ENCODE measurements at places on chromosomes 11 and 22.
A peak's percentile ranks its signal among the peaks of the same experiment; 100 is the strongest.

GRCh38 chr11:28702450-28702790, 594.2 kb downstream of the METTL15 start:
- H3K36me3 ChIP-seq = no peaks in the 10 kb centered on the region
- H3K27me3 ChIP-seq = no peaks in the 10 kb centered on the region
- no peak overlapping the region for H3K4me3 ChIP-seq
- no peak overlapping the region for H3K27ac ChIP-seq
- DNase-seq = no peak

DNA sequence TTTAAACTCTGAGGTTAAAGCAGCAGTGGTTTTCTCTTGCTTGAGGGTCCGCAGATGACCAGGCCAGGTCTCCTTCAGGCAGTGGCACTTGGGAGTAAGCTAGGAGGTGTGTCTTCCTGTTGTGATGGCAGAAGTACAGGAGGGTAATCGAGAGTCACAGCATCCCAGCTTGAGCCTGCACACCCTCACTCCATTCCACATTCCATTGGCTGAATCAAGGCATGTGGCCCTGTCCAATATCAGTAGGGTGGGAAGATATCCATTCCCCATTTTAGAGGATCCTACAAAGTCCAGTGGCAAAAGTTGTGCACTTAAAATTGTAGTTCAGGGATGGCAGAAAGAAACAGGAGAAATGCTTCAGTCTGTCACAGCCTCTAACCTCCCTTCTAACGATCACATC, 23.3 kb downstream of the OSBP2 start:
- no peak for DNase-seq
- no peak overlapping the region for H3K4me3 ChIP-seq
- no peaks in the 10 kb centered on the region for H3K27me3 ChIP-seq
- no peaks in the 10 kb centered on the region for H3K4me1 ChIP-seq
- no peaks in the 10 kb centered on the region for H3K36me3 ChIP-seq

DNA sequence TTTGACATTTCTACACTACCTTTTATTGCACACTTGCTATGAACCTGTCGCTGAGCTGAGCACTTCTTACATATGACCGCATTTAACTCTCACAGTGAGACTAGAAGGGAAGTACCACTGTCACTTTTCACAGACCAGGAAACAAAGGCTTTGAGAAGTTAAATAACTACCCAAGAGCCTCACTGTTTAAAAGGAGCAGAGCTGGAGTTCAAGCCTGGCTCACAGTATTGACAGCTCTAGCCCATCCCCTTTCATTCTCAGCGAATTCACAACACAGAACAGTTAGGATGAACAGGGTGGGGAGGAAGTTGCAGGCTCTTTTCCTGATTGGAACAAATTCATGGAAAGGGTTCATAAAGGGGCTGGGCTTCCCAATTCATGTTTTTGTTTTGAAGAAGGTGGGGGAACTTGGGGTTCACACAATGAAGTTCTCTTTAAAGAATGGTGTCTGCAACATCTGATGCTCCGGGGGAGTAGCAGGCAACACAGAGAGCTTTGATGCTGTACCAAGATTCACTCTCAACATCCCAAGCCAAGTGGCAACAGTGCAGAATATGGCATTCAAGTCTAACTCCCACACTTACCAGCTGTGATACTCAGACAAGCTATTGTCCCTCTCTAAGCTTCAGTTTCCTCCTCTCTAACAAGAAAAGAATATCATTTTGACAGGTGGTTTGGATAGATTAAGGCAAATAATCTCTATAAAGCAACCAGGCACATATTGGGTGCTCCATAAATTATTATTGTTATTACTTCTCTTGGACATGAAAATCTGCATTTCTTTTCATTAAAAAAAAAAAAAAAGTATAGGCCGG, 17.2 kb downstream of the SCGB1A1 start:
- H3K27ac ChIP-seq = no peak overlapping the region
- H3K27me3 ChIP-seq = peaks cover 4% of the 10 kb centered on the region
- no peak overlapping the region for H3K4me3 ChIP-seq

DNA sequence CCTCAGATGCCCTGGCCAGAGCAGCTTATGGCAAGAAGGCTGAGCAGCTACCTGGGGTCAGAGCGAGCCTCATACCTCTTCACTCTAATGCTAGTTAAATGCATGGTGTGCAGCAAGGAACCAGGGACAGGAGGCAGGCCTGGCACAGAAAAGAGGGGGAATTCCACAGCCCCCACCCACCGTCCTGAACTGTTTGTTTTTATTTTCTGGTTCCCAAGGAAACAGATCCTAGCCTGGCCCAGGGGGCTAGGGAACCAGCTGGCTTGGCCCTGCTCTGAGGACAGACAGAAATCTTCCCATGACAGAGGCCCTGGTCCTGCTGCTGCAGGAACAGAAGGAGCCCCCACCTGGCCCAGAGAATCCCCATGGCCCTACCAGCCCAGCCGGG, 40.4 kb downstream of the SLCO2B1 start:
- H3K27ac ChIP-seq = no peak overlapping the region
- no peaks in the 10 kb centered on the region for H3K36me3 ChIP-seq
- DNase-seq = peak; percentile 57
- H3K4me3 ChIP-seq = no peak overlapping the region

GRCh38 chr11:26947379-26947844, 46.5 kb upstream of the FIBIN start:
- peaks cover 3% of the 10 kb centered on the region for H3K4me1 ChIP-seq
- H3K4me3 ChIP-seq = no peak overlapping the region
- DNase-seq = no peak
- no peaks in the 10 kb centered on the region for H3K36me3 ChIP-seq
- no peak overlapping the region for H3K27ac ChIP-seq

DNA sequence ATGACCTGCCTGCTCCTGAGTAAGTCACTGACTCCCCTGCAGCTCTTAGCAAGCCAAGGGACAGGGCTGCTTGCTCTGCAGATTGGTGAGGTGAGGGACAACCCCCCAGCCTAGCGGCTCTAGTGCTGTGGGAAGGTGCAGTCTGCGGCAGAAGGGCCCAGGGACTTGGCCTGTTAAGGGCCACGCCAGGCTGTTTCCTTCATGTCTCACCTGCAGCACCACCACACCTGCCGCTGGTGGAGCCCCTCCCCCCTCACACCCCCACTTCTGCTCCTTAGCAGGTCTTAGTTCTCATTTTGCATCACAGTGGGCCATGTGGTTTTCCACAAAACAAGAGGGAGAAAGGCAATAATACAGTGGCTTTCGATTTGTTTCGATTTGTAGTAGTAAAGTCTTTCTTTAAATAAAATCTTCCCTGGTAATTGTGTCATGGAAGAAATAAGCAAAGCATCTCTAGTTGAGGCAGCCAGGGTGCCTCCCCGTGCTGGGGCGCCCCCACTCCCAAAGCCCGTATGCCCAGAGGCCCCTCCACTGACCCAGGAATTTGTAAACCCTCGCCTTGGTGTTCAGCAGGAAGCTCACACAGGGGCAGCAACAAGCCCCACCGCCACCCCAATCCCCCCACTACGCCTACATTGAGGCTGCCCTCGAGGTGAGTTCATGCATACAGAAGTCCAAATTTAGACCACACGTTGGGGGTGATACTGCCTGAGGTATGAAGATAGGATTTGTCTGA, 86.5 kb upstream of the CLDN5 start:
- H3K27ac ChIP-seq = no peak overlapping the region
- H3K27me3 ChIP-seq = peaks cover 4% of the 10 kb centered on the region
- DNase-seq = no peak
- H3K4me1 ChIP-seq = peaks cover 2% of the 10 kb centered on the region

GRCh38 chr11:73394416-73395296, 18.5 kb downstream of the RELT start:
- H3K27ac ChIP-seq = no peak overlapping the region
- H3K4me1 ChIP-seq = peaks cover 12% of the 10 kb centered on the region
- no peak overlapping the region for H3K4me3 ChIP-seq
- DNase-seq = no peak

DNA sequence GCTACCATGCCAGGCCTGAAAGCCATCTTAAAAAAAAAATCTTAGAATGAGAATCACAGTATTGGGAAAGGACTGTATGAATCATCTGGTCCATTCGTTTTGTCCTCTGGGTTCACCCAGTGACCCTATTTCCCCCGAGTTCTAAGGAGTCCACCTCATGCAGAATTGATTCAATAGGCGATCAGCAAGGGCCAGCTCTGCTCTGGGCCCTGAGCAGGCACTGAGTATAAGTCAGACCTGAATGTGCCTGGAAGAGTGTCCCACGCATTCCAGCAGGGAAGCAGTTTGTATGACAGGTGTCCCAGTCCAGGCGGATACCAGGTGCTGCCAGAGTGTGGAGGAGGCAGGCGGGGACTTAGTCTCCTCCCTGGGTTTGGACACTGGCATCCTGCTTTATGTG, 883 bp upstream of the HMOX1 start:
- H3K4me1 ChIP-seq = peaks cover 21% of the 10 kb centered on the region
- H3K36me3 ChIP-seq = no peaks in the 10 kb centered on the region
- peaks cover 9% of the 10 kb centered on the region for H3K27me3 ChIP-seq
- no peak overlapping the region for H3K27ac ChIP-seq

DNA sequence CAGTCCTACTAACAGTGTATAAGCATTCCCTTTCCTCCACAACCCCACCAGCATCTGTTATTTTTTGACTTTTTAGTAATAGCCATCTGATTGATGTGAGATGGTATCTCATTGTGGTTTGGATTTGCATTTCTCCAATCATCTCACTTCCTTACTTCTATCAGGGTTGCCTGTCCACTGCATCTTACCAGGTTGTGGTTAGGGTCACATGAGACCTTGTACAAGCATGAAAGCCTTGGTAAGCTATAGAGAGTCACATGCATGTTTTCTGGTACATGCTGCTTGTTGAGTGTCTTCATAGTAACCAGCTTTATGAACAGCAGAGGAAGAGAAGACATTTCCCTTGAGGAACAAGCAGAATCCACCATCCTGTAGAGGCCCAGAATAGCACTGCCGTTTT, 102.9 kb upstream of the PAX6 start:
- H3K27me3 ChIP-seq = peaks cover 1% of the 10 kb centered on the region
- no peak for DNase-seq
- no peaks in the 10 kb centered on the region for H3K36me3 ChIP-seq
- H3K4me1 ChIP-seq = no peaks in the 10 kb centered on the region
- H3K4me3 ChIP-seq = no peak overlapping the region

- no peak overlapping the region for H3K27ac ChIP-seq
- H3K36me3 ChIP-seq = peaks cover 8% of the 10 kb centered on the region
- no peak for DNase-seq
- no peak overlapping the region for H3K4me3 ChIP-seq
- peaks cover 5% of the 10 kb centered on the region for H3K27me3 ChIP-seq
- H3K4me1 ChIP-seq = no peaks in the 10 kb centered on the region
Observed at GRCh38 chr11:75487365-75487764, 38.4 kb downstream of the GDPD5 start.

- DNase-seq = no peak
- peaks cover 14% of the 10 kb centered on the region for H3K27me3 ChIP-seq
- H3K27ac ChIP-seq = no peak overlapping the region
Observed at GRCh38 chr22:38950527-38951295, 6.7 kb upstream of the APOBEC3A start.

DNA sequence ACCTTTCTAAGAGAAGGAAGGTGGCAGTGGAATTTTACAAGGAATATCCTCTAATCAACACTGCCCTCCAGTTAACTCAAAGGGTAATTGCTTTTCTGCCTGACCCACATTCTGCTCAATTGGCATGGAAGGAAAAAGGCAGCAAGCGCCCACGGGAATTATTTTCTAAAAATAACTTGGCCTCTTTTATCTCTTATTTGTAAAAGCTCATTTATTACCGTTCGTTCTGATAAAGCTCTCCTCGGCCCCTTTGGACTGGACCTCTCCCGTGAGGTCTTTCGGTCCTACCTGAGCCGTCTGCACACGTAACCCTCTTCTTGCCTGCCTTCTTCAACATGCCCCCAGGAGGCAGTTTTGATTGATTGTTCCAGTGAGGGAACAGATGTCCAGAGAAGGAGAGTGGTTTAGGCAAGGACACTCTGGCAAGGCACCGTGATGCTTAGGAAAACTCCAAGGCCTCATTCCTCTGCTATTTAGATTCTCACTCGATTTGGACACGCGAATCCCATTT, 53.2 kb upstream of the CRTAM start:
- no peak overlapping the region for H3K4me3 ChIP-seq
- no peaks in the 10 kb centered on the region for H3K36me3 ChIP-seq
- DNase-seq = no peak
- H3K4me1 ChIP-seq = peaks cover 22% of the 10 kb centered on the region

- H3K27me3 ChIP-seq = peaks cover 8% of the 10 kb centered on the region
- no peak for DNase-seq
- H3K36me3 ChIP-seq = peaks cover 5% of the 10 kb centered on the region
- no peak overlapping the region for H3K4me3 ChIP-seq
- H3K4me1 ChIP-seq = peaks cover 10% of the 10 kb centered on the region
Observed at GRCh38 chr11:45930031-45930794, 7.8 kb downstream of the LARGE2 start.
